ENCODE measurements at places on chromosomes 3 and 15.

GRCh38 chr3:122021811-122022401 is at the start of gene ILDR1:
Gene ILDR1 (minus strand): TSS chr3:122022247. CDS start chr3:122022077, 170 bp downstream.
- peak; percentile 3 for DNase-seq

- no peak for DNase-seq
Observed at GRCh38 chr15:100771746-100772145, 107.9 kb upstream of the ALDH1A3 start.

DNA sequence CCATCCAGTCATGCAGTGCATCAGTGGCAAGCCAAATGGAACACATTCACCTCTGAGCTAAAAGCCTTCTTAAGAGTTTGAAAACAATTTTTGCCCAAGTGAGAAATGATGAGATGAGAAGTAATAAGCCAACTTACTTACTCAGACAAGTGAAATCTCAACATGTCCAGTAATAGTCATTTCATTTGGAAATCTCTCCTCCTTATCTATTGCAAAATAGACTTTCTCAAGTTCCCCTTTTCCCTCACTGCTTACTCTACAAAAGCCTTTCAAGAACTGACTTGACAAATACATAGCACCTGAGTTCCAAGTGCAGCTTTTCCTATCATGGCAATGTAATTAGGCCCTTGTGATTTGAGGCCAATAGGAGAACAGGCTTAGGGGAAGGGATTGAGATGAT is 282.3 kb downstream of the SLC9A9 start:
- no peak for DNase-seq

DNA sequence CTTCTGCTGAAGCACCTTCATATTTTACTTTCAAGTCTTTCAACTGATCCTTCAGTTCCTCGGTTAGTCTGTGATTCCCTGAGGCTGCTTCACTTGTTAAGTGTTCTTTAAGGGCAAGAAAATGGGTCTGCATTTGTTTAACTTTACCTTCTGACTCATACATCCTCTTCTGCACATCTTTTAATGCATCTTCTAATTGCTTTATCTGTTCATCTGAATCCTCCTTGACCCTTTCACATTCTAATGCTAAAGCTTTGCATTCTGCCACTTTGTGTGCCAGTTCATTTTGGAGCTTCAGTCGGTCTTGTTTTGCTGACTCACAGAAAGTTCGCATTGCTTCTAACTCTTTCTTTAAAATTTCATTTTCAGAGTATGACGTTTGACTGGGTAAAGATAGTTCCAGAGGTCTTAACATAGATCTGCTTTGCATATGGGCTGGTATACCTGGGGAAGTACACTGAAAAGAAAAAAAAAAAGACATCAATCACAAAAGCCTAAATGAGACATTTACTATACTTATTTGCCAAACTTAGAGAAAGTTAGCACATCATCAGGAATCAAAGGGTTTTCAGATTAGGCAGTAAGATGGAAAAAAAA is 94.3 kb downstream of the UACA start:
- no peak for DNase-seq

DNA sequence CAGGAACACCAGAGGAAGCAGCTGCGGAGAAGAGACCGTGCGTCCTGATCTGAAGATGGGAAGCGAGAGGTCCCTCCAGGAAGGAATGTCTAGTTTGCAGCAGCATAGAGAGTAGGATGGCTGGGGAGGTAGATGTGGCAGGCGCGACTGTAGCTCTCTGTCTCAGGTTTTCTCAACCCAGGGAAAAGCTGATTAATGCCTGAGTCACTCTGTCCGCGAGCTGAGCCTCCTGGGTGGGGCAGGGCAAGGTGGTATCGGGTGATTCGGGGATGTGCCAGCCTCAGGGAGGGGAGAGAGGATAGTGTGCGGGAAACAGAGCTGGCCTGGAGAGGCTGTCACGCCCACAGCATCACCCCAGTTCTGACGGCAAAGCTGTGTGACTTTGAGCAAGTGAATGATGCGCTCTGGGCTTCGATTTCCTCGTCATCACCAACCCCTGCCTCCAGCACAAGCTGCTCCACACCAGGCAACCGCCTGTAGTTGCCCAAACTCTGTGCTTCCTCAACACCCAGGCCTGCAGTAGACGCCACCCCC is 28.4 kb downstream of the CPN2 start:
- DNase-seq, result no peak

GRCh38 chr3:172270557-172271166 is 177.6 kb downstream of the GHSR start:
- DNase-seq, result no peak

GRCh38 chr3:177147790-177148189 is 49.5 kb downstream of the TBL1XR1 start:
- no peak for DNase-seq

DNA sequence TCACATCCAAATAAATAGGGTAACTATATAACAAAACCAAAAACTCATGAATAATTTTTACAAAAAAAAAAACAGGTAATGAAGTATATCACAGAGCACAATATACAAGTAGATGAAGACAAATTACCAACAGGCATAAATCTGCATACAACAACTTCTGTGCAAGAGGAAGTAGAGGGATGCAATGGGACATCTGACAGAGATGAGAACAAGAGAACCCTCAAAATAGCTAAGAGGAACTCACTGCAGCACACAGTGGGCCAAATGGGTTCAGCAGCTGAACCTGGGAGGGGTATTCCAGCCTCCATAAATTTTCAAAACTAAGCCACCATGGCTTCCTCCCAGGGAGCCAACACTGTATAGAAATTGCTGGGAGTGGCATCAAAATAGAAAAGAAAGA is 9.6 kb upstream of the BTLA start:
- no peak for DNase-seq

GRCh38 chr15:77017091-77017660 is 22.2 kb downstream of the PSTPIP1 start:
- DNase-seq, result no peak

- no peak for DNase-seq
Observed at GRCh38 chr3:16838561-16838960, 46.2 kb upstream of the PLCL2 start.
